ENCODE measurements at places on chromosomes 7 and 10.

DNA sequence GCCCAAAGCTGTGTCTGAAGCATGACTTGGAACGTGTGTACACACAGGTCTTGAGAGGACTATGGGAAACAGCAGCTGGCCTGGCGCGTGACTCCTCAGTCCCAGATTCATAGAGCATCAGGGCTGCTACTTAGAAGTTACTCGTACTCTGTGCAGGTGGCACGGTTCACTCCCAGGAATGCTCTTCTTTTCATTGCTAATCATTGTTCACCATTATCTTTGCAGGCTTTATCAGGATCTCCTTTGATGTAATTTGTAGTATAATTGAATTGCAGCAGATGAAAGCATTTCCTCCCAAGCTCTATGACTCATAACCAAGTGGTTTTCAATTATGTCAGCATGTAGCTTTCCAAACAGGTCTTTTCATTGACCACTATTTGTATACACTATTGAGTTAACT lies 938.9 kb downstream of the NRG3 start:
- DNase-seq: no peak

DNA sequence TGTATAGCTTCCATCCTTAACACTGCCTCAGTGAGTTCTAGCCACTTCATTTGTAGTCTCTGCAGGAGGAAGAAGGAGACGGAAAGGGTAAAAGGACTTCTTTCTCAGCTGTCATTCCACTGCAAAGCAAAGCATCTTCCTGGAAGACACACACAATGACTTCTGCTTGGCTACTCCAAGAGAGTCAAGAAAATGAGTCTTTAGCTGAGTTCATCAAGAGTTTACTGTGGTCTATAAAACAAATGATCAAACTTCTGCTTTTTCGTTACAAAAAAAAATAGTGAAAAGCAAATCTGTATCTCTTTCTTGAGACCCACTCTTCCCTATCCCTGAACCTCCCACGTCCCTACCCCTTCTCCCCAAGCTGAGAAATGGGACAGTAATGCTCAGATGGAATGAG lies 205.0 kb upstream of the AHR start:
- no peak for DNase-seq

GRCh38 chr7:32890010-32890792 lies 1.4 kb downstream of the KBTBD2 start:
- DNase-seq: no peak

GRCh38 chr10:72292223-72292691 lies 18.5 kb downstream of the DDIT4 start:
- DNase-seq: no peak

- DNase-seq: no peak
Measured at GRCh38 chr10:74855027-74855426, 28.6 kb downstream of the KAT6B start.

DNA sequence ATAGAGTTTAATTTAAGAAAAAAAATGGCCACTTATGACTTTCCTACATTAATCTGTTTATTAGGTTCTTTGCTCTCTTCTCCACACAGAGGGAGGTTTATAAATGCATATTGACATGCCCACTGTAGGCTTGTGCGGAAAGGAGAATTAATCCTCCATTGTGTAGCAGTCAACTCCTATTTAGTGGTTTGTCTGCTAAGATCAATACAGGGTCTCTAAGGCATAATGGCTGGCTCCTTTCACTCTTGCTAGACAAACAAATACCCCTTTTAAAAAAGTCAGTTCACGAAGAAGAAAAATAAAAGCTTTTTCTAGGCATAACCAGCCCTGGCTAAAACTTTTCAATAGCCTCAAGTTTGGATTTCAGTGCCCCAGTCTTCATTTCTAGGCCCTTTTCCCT lies 141.6 kb downstream of the TSPAN12 start:
- DNase-seq: no peak

- DNase-seq: no peak
Measured at GRCh38 chr10:17227367-17228090, 512 bp upstream of the VIM start.

GRCh38 chr7:35970458-35970857 lies 169.6 kb downstream of the SEPTIN7 start:
- DNase-seq: no peak

GRCh38 chr10:110822712-110823311 lies 48.9 kb upstream of the PDCD4 start:
- peak; percentile 68 for DNase-seq

DNA sequence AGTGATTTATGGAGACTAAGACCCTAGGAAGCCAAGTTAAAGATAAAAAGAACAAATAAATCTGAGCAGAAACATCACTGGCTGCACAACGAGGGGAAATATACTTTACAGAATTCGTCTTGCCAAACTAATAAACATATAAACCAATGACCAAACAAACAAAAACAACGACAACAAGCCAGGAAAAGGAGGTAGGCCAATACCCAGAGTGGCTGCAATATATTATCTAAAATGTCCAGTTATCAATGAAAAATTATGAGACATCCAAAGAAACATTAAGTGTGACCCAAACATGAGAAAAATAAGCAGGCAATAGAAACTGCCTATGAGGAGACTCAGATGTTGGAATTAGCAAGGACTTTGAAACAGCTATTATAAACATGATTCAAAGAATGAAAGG lies 81.0 kb downstream of the PKD1L1 start:
- no peak for DNase-seq

DNA sequence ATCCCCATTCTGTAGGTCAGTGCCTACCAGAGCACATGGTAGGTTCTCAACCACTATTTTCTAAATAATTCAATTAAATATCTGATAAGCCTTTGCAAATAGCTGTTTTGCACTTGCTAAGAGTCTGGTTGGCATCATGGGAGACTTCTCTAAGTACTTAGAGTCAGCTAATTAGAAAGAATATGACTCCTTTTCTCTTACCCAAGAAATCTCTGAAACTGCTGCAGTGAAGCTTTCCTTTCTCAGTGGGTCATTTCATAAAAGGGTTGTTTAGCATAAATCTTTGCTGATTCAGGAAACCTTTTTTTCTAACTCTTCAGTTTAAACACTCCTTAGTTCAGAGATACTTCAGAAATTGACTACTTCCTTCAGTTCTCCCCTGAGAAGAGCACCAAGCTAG lies 438.9 kb downstream of the ADRA2A start:
- no peak for DNase-seq

GRCh38 chr10:103479135-103479534 lies at the start of gene CALHM3:
Gene CALHM3 (minus strand): TSS chr10:103479240. CDS start chr10:103479032, 208 bp downstream.
- no peak for DNase-seq

- no peak for DNase-seq
Measured at GRCh38 chr7:127781081-127781480, 129.1 kb downstream of the SND1 start.

GRCh38 chr10:44164251-44164956 lies 220.5 kb downstream of the CXCL12 start:
- DNase-seq: no peak

- peak; percentile 78 for DNase-seq
Measured at GRCh38 chr7:150973571-150974451, 4.3 kb downstream of the KCNH2 start.

- no peak for DNase-seq
Measured at GRCh38 chr10:119776536-119776935, 50.7 kb downstream of the INPP5F start.

- no peak for DNase-seq
Measured at GRCh38 chr10:35355971-35356724, 19.8 kb downstream of the CCNY start.

- DNase-seq: no peak
Measured at GRCh38 chr7:155458111-155458877, at the start of gene EN2. Gene EN2 (plus strand): TSS chr7:155458129. CDS start chr7:155458378, 249 bp downstream.

DNA sequence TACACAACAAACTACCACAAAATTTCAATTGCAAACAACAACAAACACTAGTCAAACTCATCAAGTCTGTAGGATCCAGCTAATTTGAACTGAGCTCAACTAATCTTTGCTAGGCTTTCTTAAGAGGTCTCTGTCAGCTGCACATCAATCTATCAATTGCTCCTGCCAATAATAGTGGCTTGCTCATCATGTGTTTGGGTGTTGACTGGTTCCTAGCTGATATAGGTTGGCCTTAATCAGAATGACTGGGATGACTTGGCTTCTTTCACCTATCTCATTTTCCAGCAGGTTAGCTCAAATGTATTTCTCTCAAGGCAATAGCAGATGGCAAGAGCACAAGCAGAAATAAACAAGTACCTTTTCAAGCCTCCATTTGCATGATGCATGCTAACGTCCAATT lies 370.3 kb upstream of the NFE2L3 start:
- DNase-seq: no peak

DNA sequence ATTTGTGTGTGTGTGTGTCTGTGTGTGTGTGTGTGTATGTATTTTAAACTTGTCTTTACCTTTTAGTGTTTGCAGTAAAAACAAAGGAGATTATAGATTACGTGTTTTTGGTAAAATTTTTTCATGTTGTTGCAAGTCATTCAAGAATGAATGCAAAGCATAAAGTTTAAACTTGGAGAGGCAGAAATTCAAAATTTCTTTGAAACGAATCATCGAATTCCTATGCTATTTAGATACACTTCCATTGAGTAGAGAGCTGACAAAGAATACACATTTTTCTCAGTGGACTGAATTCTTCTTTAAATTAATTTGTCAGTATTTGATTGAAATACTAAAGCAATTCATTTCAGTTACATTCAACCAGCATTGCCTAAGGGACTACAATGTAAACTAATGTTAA lies 66.0 kb upstream of the HDAC9 start:
- DNase-seq: no peak

DNA sequence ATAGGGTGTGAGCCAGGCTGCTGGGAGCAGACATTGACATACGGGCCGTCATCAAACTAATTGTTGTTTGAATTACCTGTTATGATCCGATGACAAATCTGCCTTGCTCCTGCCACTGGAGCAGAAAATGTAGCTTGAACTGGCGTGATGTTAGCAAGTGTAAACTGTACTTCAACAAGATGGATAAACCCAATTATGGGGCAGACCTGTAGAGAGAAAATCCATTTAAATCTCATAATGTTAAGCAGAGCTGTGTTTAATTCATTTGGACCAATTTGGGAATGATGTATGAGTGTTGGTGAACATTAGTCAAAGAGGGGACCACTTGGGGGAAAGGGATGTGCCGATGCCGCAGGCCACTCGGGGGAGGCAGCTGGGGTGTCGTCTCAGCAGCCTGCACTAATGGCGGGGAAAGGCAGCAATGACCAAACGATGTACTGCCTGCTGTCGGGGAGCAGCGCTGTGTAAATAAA lies 27.4 kb downstream of the TCF7L2 start:
- DNase-seq: no peak

- no peak for DNase-seq
Measured at GRCh38 chr7:115191526-115191925, 269.6 kb downstream of the MDFIC start.

DNA sequence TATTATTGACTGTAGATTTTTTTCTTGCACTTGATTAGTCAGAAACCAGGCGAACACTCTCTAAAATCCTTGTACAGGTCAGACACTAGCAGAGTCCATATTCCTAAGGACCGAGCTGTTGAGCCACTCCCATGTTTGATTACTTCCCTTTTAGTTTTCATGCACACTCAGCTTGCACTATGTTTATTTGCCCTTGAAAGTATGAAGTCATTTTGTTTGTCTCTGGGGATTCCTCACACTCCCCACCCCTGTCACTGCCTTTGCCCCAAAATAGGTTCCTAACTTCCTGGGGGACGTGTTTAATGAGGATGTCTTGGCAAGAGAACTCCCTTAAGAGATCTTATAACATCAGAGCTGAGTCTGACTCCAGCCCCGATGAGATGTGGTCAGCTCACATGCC lies 182.1 kb downstream of the EVX1 start:
- no peak for DNase-seq

DNA sequence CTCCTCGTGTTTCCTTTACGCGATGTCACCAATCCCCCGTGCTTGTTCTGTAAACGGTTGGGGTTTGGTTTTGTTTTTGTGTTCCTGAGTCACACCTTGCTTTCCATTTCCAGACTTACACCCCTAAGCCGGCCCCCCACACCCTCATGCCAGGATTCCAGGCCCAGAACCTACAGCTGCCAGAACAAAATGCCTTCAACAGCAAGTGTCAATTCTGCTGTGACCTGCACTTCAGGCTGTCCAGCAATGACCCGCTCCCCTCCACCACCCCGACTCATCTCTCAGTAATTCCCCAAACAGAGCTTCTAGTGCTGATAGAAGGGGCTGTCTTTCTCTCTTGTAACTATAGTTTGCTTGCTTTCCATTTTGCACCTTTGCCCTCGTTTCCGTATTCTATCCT lies 722.1 kb upstream of the CELF2 start:
- no peak for DNase-seq

DNA sequence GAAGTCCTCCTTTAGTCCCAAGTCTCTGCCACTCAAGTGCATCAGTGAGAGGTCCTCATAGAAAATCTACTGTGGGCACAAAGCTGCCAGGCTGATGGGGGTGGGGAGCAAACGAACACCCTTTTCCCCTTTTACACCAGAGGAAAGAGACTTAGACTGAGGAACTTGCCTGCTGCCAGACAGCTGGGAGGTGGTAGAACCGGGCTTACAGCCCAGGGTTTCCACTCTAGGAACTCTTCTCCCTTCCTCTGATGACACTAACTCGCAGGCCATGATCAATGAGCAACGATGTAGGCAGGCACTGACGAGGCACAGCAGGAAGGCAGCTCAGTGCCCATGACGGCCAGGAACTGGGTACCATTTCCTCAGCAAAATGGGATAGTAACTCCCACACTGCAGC lies 11.0 kb upstream of the SH2D4B start:
- DNase-seq: no peak

- peak; percentile 27 for DNase-seq
Measured at GRCh38 chr10:5071411-5072198, 22.6 kb upstream of the AKR1C3 start.

GRCh38 chr10:71332466-71332865 lies 13.4 kb downstream of the SLC29A3 start:
- DNase-seq: no peak

GRCh38 chr10:52409928-52410327 lies 95.8 kb downstream of the DKK1 start:
- DNase-seq: no peak

- peak; percentile 67 for DNase-seq
Measured at GRCh38 chr10:42783181-42783549, 570 bp downstream of the BMS1 start.

- no peak for DNase-seq
Measured at GRCh38 chr7:148332191-148333186, 258.1 kb upstream of the C7orf33 start.

- DNase-seq: no peak
Measured at GRCh38 chr10:116256752-116257259, 16.2 kb downstream of the GFRA1 start.

- no peak for DNase-seq
Measured at GRCh38 chr10:16384021-16384420, 52.8 kb upstream of the PTER start.

Measured in head of caudate nucleus (tissue), 42 donors.